ENCODE measurements at places on chromosomes 16 and 17.

DNA sequence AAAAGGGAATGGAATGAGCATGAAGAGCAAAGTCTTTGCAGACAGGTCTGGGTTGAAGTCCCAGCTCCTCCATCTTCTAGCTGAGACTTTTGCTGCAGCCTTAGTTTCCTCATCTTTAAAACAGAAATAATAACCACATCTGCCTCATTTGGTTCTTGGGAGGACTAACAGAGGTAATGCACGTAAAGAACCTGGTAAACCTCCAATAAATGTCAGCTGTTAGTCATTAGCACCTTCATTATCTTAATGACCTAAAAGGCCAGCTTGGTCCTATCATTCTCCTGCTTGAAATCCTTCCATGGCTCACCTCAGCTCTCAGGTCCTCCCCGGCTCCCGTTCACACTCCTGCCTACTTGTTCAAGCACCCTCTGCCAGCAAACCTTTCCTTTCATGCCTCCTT, 51.8 kb downstream of the SKAP1 start:
- DNase-seq, result no peak

- DNase-seq, result no peak
These were observed 51.3 kb upstream of the MRPS23 start for GRCh38 chr17:57900991-57901743.

DNA sequence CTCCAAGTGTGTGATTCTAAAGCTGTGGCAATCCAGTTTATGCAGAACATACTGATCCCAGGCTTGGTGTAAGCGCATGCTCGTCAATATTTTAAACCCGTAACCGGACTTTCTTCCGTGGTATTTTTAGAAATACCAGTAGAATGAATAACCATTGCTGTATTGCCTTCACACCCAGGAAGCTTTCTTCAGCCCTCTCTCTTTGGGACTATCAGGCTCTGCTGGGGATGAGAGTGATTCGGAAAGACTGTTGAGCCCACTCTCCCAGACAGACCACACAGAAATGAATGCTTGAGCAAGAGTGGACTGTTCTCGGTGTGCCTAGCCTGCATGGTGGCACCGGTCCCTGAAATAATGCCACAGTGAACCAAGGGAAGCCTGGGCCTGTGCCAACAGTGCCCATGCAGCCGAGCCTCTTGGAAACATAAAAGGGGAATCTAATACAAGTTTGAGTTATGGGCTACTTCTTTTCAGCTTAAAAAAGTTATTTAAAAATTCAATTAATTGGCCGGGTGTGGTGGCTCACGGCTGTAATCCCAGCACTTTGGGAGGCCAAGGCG, 89.9 kb upstream of the ELAC2 start:
- DNase-seq, result no peak

DNA sequence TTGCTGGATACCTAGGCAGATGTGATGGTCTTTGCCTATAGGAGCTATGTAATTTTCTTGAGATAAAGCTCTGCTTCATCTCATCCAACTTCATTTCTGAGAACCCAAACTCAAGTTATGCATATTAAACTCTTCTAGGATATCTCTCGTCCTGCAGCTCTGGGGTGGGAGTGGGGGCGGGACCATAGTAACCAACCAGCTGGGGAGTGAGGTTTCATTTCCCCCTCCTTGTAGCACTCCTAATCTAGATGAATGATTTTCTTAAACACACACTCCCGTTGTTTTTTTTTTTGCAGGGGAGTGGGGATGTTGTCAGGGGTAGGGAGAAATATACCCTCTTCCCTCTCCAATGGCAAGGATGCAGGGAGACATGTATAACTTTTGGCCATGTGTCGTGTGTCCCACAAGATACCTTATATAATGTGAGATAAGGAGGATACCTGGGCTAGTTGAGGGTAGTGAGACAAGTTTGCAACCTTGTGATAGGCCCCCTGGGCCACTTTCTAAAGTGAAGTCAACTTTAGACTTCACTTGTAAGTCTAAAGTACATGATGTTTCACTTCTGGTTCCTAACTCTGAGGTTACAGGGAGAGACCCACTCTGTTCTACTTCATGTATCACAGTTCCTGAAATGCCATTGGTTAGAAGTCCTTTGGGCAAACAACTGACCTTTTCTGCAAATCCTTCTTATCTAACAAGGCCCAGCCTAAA, 10.5 kb upstream of the HEATR6 start:
- DNase-seq, result no peak

Data from amniotic stem cell (primary cell).